Placental epithelial cell (primary cell): ENCODE measurements at places on chromosomes 2 and 18. TPM values are rescaled to one million over a fixed set of nuclear protein-coding genes. Genes with fewer than 3 reads are reported as not detected.

The SLC66A3 gene
- total RNA-seq: 27.8 and 29.8 TPM in 2 replicates

The SLC5A7 gene
- total RNA-seq: not detected in 2 replicates

The CYBRD1 gene
- 15.8 and 44.4 TPM in 2 replicates for total RNA-seq

The TNFAIP6 gene
- not detected in 2 replicates for total RNA-seq

The CPO gene
- total RNA-seq: not detected in 2 replicates

The MCEE gene
- total RNA-seq: 13.6 and 29.8 TPM in 2 replicates
